Skeletal muscle tissue (tissue), 5 donors: ENCODE measurements at places on chromosomes 12 and 14. TPM values are rescaled to one million over a fixed set of nuclear protein-coding genes. Genes with fewer than 3 reads are reported as not detected.

POC1B gene
- total RNA-seq, result 36.5 TPM

PPP1R1A gene
- total RNA-seq, result 6.8 TPM

CELA1 gene
- not detected for total RNA-seq

TAS2R50 gene
- total RNA-seq, result 7.8 TPM

ZNF664 gene
- total RNA-seq, result 25.1 TPM

BDKRB1 gene
- not detected for total RNA-seq

KRT75 gene
- not detected for total RNA-seq

PTCSC3 gene
- total RNA-seq, result not detected

HSPB8 gene
- 94.5 TPM for total RNA-seq

MYH6 gene
- total RNA-seq, result 2.1 TPM

ESR2 gene
- 1.0 TPM for total RNA-seq

TEX22 gene
- under 0.01 TPM for total RNA-seq

GNB3 gene
- 3.7 TPM for total RNA-seq

GLS2 gene
- not detected for total RNA-seq

ARG2 gene
- total RNA-seq, result 1.0 TPM

CDKL1 gene
- 8.4 TPM for total RNA-seq

TPPP2 gene
- total RNA-seq, result not detected

WASHC4 gene
- total RNA-seq, result 64.7 TPM

LRRK2 gene
- total RNA-seq, result 11.0 TPM

TMEM119 gene
- 37.1 TPM for total RNA-seq

SSPN gene
- 56.9 TPM for total RNA-seq

DHRS2 gene
- not detected for total RNA-seq

PKP2 gene
- 5.2 TPM for total RNA-seq

KRT8 gene
- 1.6 TPM for total RNA-seq

OLR1 gene
- not detected for total RNA-seq

IRAK3 gene
- 11.0 TPM for total RNA-seq

NXPH4 gene
- not detected for total RNA-seq

KRT5 gene
- total RNA-seq, result 1.6 TPM

CEBPE gene
- total RNA-seq, result under 0.01 TPM
